ENCODE measurements at places on chromosomes 11 and 22.

DNA sequence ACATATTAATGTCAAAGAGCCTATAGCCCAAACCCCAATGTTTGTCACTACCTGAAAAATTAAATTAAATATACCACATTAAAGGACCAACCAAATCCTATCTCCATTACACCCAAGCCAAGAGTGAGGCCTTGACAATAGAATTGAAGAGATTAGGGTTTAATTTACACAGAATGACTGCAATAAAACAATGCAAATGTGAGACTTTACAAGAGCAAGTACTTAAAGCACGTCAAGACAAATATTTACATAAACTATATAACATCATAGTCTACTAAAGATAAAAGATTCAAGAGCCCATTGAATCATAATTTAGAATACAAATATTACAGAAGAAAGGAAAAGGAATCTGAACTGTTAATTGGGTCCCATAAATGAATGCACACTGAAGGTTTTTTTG, 85.6 kb downstream of the CADM1 start:
- DNase-seq = no peak

DNA sequence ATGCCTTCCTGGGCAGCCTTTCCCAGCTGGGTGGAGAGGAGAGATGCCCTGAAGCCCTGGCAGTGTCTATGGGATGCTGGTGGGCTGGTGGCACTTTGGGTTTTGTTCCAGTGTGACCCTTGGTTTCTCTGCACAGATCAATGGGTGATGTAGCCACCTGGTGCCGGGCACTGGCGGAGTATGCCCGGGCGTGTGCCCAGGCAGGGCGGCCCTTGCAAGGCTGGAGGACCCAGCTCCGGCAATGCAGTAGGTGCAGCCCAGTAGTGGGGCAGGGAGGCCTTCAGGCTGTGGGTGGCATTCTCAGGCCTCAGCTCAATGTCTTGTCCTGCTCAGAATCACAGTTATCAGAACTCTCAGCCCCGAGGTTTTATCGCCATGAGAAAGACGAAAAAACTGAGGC, 11.9 kb downstream of the OTOG start:
- DNase-seq = no peak

GRCh38 chr11:565921-566509, 5.2 kb downstream of the RASSF7 start:
- no peak for DNase-seq

GRCh38 chr11:131685906-131686305, 315.5 kb downstream of the NTM start:
- DNase-seq = no peak

- DNase-seq = no peak
Measured at GRCh38 chr11:77386178-77386577, 84.7 kb upstream of the GDPD4 start.

- DNase-seq = no peak
Measured at GRCh38 chr11:129840236-129840635, 24.6 kb downstream of the TMEM45B start.

DNA sequence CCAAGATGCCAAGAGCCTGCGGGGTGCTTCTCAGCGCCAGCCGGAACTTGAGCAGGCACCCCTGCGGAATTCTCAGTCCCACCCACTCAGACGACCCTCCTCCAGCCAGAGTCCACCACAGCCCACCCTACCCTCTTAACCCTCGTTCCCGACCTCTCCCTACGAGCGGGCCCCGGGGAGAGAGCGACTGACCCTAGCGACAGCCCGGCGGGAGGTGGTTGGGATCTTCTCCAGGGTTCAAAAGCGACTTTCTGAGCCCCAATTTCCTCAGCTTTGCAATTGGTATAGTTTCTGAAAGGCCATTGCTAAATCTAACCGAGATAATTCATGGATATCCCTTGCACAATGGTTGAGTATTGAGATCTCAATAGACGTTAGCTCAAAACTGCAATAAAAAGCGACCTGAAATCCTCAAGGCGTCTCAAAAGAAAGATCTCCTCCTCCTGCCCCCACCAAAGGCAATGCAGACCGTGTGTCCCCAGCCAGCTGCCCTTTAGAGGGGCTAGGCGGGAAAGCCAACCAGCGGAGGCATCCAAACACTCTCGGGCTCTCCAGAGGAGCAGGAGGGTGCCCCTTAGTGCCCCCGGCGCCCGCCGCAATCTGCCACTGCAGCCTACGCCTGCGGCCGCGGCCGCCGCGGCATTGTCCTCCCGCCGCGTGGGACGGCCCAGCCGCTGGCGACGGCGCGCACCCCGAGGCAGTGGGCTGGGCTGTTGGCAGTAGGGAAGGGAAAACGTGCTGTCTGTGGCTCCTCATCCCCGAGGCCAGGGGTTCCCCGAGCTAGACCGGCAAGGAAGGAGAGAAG, 1.5 kb upstream of the SLC6A5 start:
- DNase-seq = no peak

DNA sequence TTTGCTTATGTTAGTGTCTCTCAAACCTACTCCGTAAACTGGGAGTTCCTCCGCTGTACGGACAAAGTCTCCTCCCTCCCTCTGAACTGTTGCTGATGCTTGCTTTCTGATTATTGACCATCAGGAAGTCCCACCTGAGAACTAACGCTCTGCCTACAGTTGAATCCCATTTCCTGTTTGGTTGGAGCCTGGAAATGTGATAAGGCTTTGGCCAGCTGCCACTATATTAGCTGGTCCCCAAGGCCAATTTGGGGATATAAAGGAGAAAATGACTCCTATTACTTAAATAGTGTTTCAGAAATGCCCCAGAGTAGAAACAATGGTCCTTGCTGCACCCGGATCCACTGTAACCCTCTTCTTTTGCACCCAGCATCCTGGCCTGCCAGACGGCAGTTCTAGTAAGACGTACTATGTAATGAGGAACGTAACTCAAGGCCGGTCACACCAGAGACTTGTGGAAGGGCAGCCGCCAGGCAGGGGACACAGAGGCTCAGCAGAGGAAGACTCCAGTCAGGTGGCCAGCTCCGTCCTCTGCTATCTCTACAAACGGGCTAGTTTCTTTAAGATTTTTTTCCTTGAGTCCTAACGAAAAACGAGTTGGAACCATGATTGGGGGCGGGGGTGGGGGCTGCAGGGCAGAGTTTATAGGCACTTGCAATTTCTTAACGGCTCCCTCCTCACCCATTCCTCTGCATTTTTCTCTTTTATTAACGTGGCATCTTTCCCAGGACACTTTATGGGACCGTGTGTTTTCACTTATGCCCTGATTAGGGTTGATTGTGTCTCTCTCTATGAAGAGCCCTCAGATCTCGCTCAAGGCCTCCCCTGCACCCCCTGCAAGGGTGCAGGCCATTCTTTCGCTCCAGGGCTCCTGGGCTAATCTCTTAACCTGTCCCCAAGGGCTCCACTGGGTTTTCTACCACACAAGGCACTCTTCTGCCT, 72.8 kb upstream of the CDON start:
- DNase-seq = no peak

GRCh38 chr11:1037506-1038055, 1.1 kb upstream of the MUC6 start:
- no peak for DNase-seq

DNA sequence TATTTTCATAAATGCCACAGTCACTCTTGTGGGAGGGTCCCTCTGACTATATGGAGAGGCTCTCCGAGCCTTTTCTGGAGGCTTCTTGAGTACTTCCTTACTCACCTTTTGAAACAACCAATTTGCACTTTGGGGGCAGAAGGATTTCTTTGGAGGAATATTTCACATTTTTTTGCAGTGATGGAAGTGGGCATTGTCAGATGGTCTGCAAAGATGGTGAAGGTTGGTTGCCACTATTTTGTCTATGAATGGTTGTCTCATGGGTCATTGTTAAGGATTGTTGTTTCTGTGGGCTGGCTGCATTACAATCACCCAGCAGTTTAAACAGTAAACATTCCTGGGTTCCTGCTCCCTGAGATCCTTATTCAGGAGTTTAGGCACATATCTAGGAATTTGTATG, 388.2 kb downstream of the TMEM135 start:
- no peak for DNase-seq

DNA sequence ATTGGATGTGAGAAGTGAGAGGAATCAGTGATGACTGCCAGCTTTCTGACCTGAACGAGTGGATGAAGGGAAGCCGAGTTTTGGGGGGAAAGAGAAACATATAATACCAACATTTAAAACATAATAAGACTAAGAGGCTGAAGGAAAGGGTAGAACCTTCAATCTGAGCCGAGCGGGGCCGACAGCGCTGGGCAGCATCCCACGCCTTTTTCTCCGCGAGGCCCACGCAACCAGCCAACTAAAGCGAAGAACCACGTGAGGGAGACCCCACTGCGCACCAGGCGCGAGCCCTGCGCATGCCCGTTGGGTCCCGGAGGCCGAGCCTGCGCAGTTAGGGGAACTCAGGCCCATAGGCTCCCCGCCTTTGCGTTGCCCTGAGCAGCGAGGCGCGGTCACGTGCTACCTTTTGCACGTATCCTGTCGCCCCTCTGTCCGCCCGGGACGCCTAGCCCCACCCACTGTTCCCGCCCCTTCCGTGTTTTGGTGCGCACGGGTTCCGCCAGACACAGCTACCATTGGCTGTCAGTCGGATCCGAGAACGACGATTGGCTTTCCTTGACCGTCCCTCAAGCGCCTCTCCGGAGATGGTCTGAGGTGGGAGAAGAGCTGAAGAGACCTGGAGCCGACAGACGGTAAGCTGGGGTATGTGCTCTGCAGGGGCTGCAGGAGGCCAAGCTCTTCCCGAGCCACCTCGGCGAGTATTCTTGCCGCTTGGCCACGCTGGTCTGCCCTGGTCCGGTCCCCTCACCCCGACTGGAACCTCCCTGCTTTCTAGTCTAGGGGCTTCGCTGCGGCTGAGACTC, at the start of gene HINFP:
Gene HINFP (plus strand): TSS at position 573 of the 803 bp plus-strand sequence. CDS start 5,365 bp downstream, outside the sequence.
- DNase-seq = peak; percentile 99

- DNase-seq = no peak
Measured at GRCh38 chr11:19844806-19845205, 132.2 kb downstream of the NAV2 start.

- DNase-seq = no peak
Measured at GRCh38 chr11:16572945-16573344, 165.5 kb upstream of the C11orf58 start.

GRCh38 chr11:95241681-95242081, 10.7 kb upstream of the SESN3 start:
- DNase-seq = no peak

- DNase-seq = no peak
Measured at GRCh38 chr11:20070459-20070858, 89.8 kb downstream of the DBX1 start.

GRCh38 chr11:42138454-42138853, 679.0 kb upstream of the LRRC4C start:
- DNase-seq = no peak

- no peak for DNase-seq
Measured at GRCh38 chr11:15159085-15159484, 44.4 kb downstream of the INSC start.

GRCh38 chr22:31829505-31829904, 75.7 kb downstream of the DEPDC5 start:
- DNase-seq = no peak

- DNase-seq = no peak
Measured at GRCh38 chr11:19683141-19683805, 29.4 kb upstream of the NAV2 start.

DNA sequence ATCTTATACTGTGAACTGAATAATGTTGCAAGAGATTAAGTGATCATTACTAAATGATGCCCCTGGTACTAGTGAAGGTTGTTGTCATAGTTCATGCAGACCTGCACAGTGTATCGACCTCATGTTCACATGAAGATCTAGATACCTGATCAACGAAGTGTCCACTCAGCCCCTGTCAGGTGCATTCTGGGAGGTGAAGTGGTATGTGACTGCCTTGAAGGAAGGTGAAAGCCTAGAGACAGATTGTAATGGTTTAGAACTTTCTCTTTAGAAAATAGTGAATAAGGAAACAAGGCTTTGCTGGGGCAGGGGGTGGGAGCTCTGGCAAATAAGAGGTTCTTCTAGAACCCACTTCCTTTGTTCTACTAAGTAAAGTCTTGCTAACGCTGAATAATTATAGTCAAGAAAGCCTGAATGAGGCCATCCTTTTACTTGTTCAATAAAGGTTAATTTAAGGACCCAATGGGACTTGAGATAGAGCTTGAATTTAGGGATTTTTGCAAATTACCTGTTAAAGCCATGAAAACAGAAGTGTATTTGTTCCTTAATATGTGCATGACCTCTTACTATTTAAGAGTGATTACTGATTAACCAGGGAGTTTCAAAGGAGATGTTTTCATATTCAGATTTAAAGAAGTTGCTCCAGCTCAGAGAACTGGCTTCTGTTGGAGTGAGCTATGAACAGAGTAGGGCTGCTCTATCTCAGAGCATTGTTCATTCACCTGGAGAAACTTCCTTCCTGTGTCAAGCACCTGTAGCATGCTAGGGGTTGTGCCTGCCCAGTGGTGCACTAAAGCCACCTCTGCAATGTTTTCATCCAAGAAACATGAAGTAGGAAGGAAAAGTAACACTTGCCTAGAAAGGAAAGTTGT, 45.3 kb downstream of the C22orf31 start:
- no peak for DNase-seq

DNA sequence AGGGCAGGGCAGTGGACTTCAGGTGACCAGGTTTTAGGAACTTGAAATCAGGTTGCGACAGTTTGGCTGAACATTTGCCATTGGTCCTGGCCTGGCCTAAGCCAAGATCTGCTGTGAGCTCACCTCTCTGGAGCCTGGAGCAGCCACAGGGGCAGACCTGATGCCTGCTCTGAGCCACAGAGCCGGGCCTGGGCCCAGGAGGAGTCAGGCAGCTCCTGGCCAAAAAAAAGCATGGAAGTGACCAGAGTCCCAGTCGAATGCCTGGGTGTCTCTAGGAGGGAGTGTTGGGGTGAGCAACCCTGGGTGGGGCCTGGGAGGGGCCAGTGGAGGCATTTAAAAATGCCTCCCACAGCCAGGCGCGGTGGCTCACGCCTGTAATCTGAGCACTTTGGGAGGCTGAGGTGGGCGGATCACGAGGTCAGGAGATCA, 6.0 kb upstream of the OMP start:
- DNase-seq = no peak

- DNase-seq = no peak
Measured at GRCh38 chr11:60078745-60079144, 9.7 kb upstream of the MS4A2 start.

GRCh38 chr11:130428316-130429119, at the start of gene ADAMTS8:
ADAMTS8 (minus strand) TSS chr11:130428609; CDS start chr11:130428286, 323 bp downstream.
- DNase-seq = no peak
